ENCODE measurements at places on chromosomes 5 and 9.

- DNase-seq: no peak
Measured at GRCh38 chr9:89177012-89177943, 1.3 kb downstream of the SHC3 start.

DNA sequence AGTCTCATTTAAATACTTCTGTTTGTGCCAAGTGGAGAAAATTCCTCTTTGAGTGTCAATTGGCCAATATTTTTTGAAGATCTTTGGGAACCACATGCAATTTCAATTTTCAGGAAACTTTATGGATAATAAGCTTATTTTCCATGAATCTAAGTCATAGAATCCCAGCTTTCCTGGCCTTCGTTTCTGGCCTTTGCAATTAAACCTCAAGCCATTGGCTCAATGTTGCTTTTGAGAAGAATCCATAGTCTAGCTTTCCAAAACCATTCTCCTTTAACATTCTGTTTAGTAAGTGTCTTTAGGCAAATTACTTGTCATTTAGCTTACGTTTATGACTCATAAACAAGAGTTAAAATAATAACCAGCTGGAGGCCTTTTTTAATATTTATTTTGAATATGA, 145.0 kb upstream of the FTMT start:
- DNase-seq: no peak

DNA sequence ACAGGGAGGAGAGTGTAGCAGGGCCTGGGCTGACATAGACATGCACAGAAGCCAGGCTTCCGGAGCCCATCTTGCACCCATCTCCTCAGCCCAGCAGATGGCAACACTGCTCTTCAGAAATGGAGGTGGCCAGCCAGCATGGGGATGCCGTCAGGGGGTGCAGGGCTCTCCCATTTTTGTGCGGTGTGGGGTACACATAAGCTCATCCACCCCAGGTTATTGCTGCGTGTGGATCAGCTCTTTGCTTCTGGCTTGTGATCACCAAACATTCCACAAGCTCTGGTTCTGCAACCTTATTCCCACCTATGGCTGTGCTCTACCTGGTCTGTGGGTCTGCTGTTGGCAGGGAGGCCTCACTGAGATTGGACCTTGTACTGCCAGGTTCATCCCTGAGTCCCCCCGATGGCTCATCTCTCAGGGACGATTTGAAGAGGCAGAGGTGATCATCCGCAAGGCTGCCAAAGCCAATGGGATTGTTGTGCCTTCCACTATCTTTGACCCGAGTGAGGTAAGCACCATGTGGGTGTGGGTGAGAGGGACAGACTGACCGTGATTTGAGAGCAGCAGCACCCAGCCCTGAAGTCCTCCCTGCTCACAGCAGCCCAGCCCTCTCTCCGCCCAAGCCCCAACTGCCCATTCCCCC, 17.3 kb downstream of the SLC22A5 start:
- peak; percentile 79 for DNase-seq

GRCh38 chr5:142886956-142887355, 116.8 kb downstream of the ARHGAP26 start:
- DNase-seq: no peak

- DNase-seq: no peak
Measured at GRCh38 chr5:31657315-31657979, 18.5 kb downstream of the PDZD2 start.

- peak; percentile 43 for DNase-seq
Measured at GRCh38 chr5:148619484-148619883, 34.8 kb downstream of the HTR4 start.

DNA sequence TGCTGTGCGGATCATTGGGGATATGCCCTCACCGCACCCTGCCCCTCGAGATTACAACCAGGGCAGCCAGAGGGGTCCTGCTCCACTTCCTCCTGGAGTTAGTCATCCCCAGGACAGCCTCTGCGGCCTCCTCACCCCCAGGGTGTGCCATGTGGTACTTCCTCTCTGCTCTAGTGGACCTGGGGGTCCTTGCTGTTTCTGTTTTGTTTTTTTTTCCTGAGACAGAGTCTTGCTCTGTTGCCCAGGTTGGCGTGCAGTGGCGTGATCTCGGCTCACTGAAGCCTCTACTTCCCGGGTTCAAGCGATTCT, 5.2 kb upstream of the FCN1 start:
- no peak for DNase-seq

- no peak for DNase-seq
Measured at GRCh38 chr9:35079041-35079425, 709 bp downstream of the FANCG start.

DNA sequence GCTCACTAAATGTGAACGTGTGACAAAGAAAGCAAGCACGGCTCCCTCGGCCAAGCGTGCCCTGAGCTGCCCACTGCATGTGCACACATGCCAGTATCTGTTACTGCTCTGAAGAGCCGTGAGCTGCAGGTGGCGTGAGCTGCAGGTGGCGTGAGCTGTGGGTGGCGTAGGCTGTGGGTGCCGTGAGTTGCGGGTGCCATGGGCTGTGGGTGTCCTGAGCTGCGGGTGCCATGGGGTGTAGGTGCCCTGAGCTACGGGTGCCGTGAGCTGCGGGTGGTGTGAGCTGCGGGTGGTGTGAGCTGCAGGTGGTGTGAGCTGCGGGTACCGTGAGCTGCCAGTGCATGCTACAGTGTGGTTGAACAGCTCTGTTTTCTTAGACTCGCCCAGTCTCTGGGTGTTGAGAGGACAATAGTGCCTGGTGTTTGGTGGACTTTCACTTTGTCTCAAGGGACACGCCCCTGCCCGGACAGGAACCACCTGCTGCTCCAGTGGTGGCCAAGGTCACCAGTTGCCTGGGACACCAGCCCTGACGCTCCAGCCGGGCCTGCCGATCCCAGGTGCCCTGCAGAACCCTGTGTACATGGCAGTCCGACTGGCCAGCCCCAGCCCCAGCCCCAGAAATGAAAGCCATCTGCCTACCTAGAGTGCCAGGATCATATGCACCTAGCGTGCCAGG, 6.7 kb downstream of the CCDC187 start:
- DNase-seq: no peak

DNA sequence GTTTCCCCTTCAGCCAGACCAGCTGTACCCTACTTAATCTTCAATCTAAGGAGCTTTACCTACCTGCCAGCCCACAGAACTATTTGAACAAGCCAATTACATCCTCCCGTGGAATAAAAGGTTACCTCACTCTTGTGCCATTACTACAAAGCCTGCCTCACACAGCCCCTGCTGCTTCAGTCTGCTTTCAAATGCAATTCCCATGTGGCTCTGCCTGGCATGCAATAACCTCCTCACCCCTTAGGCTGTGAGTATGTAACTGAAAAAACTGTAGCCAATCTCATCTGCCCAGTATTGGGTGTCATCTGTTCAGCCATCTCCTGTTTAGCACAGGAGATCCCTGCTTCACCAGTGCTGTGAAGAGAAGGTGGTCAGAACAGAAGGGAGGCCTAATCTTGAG, 6.1 kb upstream of the GCNT1 start:
- DNase-seq: no peak

DNA sequence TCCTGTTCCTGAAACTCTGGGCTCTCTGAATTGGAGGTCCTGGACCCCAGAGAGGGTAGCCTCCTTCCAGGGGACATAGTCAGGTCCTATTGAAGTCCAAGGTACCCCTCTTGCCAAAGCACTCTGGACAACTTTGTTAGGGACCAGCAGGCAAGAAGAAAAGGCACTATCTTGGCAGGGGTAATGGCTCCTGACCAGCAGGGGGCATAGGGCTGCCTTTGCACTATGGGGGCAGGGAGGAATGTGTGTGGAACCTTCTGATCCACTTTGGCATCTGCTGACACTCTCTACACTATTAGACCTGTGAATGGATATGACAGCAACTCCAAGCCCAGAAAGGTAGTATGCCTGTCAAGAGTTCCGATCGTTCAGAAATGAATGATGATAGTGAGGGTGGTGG, 179.0 kb upstream of the CD180 start:
- DNase-seq: no peak

GRCh38 chr5:140480310-140481014, 67.0 kb upstream of the EIF4EBP3 start:
- no peak for DNase-seq

DNA sequence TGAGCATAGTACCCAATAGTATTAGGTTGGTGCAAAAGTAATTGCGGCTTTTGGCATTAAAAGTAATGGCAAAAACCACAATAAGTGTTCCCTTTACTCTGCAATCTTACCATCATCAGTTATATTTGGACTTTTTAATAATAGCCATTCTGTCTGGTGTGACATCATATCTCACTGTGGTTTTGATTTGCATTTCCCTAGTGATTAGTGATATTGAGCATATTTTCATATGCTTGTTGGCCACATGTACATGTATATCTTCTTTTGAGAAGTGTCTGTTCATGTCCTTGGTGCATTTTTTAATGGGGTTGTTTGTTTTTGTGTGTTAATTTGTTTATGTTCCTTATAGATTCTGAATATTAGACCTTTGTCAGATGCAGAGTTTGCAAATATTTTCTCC, 289.9 kb downstream of the FAM170A start:
- DNase-seq: no peak

DNA sequence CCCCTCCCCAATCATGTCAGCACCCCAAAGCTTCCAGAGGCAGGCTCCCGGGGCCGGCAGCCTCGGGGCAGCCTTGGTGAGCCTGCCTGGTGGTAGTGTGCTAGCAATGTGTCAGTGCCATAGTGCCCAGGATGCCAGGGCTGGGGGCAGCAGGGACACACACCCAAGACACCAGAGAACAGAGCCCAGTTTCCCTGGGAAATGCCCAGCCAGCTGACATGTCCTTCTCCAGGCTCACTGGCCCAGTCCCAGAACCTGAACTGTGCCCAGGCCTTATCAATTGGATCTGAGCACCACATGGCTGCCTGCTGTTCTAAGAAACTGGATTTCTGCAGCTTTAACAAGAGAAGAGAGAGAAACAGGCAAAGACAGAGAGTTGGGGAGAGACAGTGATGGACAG, 74.9 kb upstream of the LRRTM2 start:
- no peak for DNase-seq

GRCh38 chr5:8493176-8493575, 624.2 kb downstream of the MTRR start:
- DNase-seq: no peak

DNA sequence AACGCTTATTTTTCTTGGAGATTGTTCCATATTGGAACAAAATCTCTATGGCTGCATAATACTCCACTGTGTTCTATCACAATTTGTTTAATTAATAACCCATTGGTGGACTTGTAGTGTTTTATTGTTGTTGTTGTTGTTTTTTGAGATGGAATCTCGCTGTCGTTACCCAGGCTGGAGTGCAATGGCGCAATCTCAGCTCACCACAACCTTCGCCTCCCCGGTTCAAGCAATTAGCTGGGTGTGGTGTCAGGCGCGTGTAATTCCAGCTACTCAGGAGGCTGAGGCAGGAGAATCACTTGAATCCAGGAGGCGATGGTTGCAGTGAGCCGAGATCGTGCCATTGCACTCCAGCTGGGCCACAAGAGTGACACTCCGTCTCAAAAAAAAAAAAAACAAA, 38.7 kb downstream of the SPRY4 start:
- no peak for DNase-seq

DNA sequence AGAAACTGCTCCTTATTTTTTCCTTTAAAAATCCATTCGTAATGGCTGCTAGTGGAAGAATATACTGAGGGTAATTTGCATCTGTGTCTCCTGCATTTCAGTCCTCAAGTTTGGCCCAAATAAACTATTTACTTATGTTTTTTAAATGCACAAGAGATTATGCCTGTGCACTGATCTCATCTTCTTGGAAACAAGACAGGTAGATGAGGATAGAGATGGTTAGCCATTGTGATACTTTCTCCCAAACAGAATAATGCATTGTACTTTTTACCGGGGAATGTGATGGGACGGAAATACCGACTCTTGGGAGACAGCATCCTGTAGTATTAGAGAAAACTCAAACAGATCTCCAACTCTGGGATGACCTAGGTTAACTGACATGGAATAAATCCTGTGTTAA, 72.5 kb upstream of the DAB2 start:
- DNase-seq: no peak

GRCh38 chr5:17240487-17240886, 23.1 kb downstream of the BASP1 start:
- DNase-seq: no peak

DNA sequence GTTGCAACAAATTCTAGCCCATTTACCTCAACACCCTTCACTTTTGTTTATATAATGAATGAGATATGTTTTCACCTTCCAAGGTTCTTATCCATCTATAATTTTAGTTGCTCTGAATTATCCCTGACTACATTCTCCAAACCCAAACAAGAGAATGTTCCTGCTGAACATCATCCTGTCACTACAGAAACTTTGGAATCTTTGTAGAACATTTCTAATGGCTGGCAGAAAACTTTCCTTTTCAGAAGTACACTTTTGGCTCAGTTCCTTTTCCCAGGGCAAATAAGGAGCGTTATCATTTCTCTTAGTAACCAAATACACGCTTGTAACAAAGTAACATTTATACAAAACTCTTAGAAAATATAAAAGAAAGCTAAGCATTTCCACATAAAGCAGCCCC, 860.6 kb upstream of the SEMA6A start:
- no peak for DNase-seq

GRCh38 chr9:4973246-4973645, 11.8 kb upstream of the JAK2 start:
- DNase-seq: no peak

DNA sequence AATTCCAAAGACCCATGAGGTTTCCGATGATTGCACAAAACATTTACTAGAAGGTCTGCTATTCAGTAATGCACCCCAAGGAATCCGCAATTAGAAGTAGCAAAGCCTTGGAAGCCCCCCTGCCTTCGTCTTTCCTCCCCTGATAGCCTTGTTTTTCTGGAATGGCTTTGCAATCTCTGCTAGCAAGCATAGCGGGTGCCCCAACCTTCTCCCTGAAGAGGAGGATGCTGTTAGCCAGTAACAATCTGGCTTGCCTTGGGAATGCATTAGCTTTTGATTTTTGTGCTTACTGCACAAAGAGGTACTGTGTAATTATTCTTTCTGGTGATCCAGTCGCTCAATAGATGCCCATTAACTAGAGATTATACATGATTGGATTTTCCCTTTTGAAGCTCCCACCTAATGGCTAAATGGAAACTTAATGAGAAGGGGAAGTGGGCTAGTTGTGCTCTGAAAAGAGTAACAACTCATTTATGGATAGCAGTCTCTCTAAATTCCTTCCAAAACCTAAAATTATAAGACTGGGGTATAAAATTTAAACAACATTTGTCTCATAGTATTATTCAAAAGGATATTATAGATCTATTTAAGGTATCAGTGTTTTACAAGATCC, 91.6 kb downstream of the FBXW11 start:
- DNase-seq: no peak

GRCh38 chr9:101787891-101788290, 49.4 kb upstream of the GRIN3A start:
- no peak for DNase-seq

DNA sequence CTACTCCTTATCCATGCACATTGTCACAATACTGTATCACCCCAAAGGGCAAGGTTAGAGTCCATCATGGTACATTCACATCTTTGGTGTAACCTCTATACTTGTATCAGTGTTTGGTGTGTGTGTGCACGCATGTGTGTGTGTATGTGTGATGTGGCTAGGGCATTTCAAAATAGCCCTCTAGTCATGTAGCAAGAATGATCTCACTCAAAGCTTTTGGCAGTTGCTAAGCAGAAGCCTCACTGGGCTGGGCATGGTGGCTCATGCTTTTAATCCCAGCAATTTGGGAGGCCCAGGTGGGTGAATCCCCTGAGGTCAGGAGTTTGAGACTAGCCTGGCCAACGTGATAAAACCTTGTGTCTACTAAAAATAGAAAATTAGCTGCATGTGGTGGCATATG, 245.3 kb downstream of the ADGRV1 start:
- DNase-seq: no peak

- DNase-seq: no peak
Measured at GRCh38 chr5:54285686-54286085, 24.7 kb downstream of the ARL15 start.

- DNase-seq: no peak
Measured at GRCh38 chr9:69874301-69875060, 53.9 kb downstream of the CFAP95 start.

Measured in hematopoietic multipotent progenitor cell (in vitro differentiated cells).